Thyroid gland (tissue), 4 donors: ENCODE measurements at places on chromosomes 7 and 10. TPM values are rescaled to one million over a fixed set of nuclear protein-coding genes. Genes with fewer than 3 reads are reported as not detected.
A peak's percentile ranks its signal among the peaks of the same experiment; 100 is the strongest.

DNA sequence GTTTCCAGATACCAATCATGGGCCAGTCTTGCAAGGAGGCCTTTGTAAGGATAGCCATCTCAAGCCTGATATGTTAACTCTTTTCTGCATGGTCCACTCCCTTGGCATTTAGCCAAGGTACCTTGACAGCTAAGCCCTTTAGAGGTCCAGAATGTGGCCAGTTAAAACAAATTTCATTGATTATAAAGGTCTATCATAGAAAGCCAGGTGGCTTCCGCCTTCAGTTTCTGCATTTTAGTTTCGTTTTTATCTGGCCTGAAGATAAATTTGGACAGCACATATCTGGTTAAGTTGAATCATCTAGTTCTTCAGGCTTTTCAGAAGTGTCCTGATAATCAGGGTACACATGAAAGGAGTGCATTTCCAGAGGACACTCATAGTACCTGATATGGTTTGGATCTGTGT, 30.7 kb downstream of the ANKIB1 start:
- H3K36me3 ChIP-seq = no peaks in the 10 kb centered on the region
- no peaks in the 10 kb centered on the region for H3K27me3 ChIP-seq
- no peak overlapping the region for H3K27ac ChIP-seq
- no peak for DNase-seq

Gene RADIL
- total RNA-seq = 4.9 TPM

GRCh38 chr7:149195180-149196150, at the start of gene ZNF282:
ZNF282 (plus strand) TSS chr7:149195546; CDS start chr7:149195590, 44 bp downstream.
- no peaks in the 10 kb centered on the region for H3K27me3 ChIP-seq
- H3K27ac ChIP-seq = peak within 1 kb of the TSS; percentile 90
- DNase-seq = peak; percentile 93

Gene AKR1C8
- not detected for total RNA-seq

GRCh38 chr10:11647676-11648075, 36.2 kb upstream of the USP6NL start:
- no peaks in the 10 kb centered on the region for H3K36me3 ChIP-seq
- H3K27ac ChIP-seq = no peak overlapping the region
- no peaks in the 10 kb centered on the region for H3K27me3 ChIP-seq
- no peaks in the 10 kb centered on the region for H3K4me1 ChIP-seq
- no peak for DNase-seq
- H3K4me3 ChIP-seq = no peak overlapping the region

Gene HOXA5
- total RNA-seq = 4.0 TPM

- H3K4me1 ChIP-seq = peaks cover 6% of the 10 kb centered on the region
- no peaks in the 10 kb centered on the region for H3K27me3 ChIP-seq
- no peak overlapping the region for H3K4me3 ChIP-seq
- H3K36me3 ChIP-seq = no peaks in the 10 kb centered on the region
Observed at GRCh38 chr10:35606430-35606829, 1.3 kb downstream of the GJD4 start.

- no peaks in the 10 kb centered on the region for H3K36me3 ChIP-seq
- H3K27ac ChIP-seq = no peak overlapping the region
- no peaks in the 10 kb centered on the region for H3K4me1 ChIP-seq
- H3K27me3 ChIP-seq = no peaks in the 10 kb centered on the region
- DNase-seq = no peak
Observed at GRCh38 chr10:26627324-26627723, 70.2 kb upstream of the PDSS1 start.
